ENCODE measurements at places on chromosomes 5 and 9.

GRCh38 chr5:136018814-136019783 lies 9.7 kb upstream of the TGFBI start:
- DNase-seq, result peak; percentile 93

DNA sequence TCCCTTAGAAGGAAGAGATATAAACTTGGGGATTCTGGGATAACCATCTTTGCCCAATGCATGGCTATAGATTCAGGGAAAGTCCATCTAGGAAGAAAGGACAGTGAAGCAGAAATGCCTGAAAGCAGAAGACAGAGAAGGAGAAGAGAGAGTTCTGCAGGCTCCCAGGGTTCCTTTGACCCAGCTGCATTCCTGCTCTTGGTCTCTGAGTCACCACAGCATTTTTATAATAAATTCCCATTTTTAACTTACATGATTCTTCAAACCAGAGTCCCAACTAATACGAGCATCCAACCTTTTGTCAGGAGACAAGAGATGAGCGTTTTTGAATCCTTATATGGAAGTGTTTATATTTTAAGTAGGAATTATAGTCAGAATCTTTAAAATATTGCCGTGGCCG lies 12.0 kb upstream of the AOPEP start:
- DNase-seq, result no peak

GRCh38 chr9:27655441-27655840 lies 82.2 kb upstream of the C9orf72 start:
- no peak for DNase-seq

DNA sequence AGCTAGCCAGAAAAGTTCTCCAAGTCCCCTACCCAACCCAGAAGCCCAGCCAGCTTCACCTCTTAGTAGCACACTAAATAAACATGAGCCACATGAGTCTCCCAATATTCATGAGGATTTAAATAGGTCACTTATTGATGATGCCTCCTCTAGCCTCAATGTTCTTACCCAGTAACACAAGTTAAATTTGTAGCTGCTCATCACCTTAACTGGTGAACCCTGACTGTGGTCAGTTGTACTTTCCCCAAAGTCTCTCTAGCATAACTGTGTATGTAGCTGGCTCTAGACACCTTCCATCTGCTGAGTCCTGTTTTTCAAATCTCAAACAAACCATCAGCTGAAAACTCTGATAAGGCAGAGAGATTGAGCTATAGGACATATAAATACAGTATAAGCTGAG lies 100.3 kb upstream of the ELAVL2 start:
- DNase-seq, result no peak

GRCh38 chr9:3467593-3468219 lies 58.1 kb downstream of the RFX3 start:
- peak; percentile 67 for DNase-seq

DNA sequence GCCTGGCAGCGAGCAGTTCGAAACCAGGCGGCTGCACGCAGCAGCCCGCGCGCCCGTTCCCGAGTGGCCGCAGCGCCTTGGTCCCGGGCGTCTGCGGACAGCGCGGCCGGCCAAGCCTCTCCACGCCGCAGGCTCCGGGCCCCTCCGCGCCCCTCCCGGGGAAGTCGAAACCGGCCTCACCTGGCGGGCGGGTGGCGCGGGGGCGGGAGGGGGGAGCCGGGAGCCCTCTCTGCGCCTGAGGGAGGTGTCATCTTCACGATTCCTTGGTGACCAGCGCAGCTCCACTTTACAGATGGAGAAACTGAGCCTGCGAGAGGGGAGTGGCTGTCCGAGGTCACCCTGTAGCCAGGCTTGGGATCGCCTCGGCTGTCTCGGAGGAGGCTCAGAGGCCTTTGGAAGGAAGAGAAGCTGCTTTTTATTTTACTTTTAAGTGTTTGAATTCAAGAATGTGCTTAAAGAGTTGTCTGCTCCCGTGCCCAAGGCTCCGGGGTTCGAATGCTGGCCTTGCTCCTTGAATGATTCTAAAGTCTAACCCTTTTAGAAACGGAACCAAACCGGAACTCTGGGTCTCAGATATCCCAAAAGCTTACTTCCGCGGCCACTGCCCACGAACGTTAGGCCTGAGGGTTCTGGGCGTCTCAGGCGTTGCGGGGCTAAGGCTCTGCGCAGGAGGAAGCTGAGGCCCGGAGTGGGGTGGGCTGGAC lies 662 bp downstream of the SUSD3 start:
- DNase-seq, result no peak

GRCh38 chr9:98333703-98334582 lies 78.5 kb upstream of the TBC1D2 start:
- no peak for DNase-seq

Measured in eye (tissue), 1 donor.